ENCODE measurements at places on chromosomes 12 and 14.

DNA sequence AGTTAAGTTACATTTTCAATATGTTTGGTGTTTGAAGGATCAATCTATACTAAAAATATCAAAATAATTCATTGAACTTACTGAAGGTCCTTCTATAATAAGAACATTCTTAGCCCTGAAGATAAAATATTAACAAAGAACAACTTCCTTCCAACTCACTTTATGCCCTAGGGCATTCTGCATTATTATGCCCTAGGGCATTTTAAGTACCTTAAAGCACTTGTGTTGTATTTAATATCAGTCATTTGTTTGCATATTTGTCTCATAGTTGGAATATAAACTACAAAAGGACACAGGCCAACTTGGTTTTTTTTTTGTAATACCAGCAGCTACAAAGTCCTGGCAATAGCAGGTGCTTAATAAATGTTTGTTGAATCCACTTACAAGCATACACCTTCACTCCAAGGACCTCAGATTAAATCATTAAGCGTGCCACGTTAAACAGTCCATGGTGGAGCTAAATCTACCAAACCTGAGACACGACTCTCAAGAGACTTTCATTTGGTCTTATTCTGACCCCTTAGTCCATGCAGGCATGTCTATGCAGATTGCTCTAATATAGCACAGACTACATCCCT is 50.7 kb downstream of the EPS8 start:
- DNase-seq: no peak

GRCh38 chr14:104146651-104147345 is 8.4 kb downstream of the KIF26A start:
- DNase-seq: no peak

DNA sequence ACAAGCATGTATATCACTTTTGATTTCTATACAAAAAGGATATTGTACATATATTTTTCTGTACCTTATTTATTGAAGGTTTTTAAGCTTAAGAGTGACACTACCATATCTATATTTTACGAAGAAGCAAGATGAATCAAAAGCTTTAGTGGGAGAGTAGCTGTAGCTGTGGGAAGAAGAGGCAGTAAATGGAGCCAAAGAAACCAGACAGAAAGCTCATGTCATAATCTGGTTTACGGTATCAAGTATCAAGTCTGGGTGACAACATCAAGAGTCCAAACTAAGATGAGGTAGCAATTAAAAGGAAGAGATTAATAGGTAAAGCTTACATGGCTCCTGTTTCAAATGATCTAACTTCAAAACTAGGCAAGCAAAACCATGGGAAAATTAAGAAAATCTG is 54.8 kb downstream of the CEP83 start:
- DNase-seq: no peak

- DNase-seq: no peak
Measured at GRCh38 chr14:77878783-77879182, 78.9 kb downstream of the ADCK1 start.

DNA sequence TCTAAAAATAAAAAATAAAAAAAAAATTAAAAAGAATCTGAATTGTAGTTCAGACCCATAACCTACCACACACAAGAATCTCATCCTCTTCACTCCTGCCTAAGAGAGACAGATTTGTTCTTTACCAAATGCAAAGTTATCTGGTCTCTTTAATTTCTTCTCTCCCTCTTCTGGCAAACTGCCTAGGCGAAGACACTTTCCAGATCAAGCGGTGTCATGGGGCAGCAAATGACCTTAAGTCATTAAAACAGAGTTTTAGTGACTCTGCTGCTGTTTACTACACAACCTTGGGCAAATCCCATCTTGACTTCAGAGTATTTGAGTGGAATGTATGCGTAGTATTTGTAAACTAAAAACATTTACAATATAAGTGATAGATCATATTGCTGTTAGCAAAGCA is 60.9 kb upstream of the NID2 start:
- DNase-seq: no peak

DNA sequence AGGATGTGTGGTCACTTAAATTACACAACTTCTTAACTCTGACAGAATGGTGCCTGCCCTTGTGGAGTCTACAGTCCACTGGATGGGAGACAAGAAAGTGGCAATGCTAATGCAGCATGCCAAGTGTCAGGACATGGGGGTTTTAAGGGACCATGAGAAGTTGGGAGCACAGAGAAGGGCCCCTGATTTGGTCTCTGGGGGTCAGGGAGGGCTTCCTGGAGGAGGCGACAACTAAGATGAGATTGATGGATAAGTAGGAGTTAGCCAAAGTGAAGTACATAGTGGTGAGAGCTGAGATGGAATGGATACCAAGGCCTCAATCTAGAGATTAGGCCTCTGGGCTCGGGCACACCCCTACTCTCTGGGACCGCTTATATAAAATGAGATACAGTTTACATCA is 236.7 kb downstream of the CHST11 start:
- DNase-seq: no peak

DNA sequence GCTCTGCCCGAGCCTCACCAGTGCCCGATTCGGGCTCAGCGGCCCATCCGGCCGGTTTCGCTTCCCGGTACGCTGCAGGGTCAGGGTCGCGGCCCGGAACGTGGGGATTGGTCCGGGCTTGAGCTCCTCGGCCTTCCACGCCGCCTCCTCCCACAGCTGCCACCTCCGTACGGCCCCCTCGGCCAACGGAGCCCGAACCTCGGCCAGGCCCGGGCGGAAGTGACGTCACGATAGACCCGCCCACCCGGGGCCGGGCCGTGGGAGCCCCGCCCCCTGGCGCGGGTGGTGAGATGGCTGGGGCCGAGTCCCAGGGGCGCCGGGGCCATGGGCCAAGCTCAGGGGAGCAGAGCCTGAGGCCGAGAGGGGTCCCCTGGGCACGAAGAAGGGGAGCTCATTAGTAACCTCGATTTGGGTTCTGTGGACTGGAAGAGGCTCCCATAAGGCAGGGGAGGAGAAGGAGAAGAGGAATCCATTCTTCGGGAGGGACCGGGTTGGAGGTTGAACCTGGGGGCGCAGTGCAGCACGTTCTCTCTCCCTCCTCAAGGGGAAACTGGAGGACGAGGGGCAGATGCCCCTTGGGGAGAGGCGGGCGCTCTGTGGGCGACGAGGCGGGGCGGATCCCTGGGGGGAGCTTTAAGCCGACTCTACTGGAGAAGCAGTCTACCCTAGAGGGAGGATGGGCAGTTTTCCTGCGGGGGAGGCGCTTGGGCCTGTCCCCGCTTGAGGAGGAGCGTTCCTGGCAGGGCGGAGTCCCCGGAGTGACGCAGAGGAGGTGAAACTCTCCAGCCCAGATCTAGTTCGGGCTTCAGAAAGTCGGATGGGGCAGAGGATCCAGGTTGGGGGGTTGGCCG is at the start of gene MLF2:
Gene MLF2, minus strand, starts transcription at position 221 of the 851 bp plus-strand sequence. CDS start 807 bp downstream, outside the sequence.
- peak; percentile 92 for DNase-seq

- no peak for DNase-seq
Measured at GRCh38 chr12:127360580-127360979, 906.4 kb upstream of the TMEM132C start.

GRCh38 chr12:84857525-84858208 is 54.9 kb downstream of the SLC6A15 start:
- no peak for DNase-seq

- DNase-seq: no peak
Measured at GRCh38 chr12:115922952-115923564, 354.4 kb downstream of the MED13L start.

GRCh38 chr12:89619764-89620163 is 88.9 kb downstream of the ATP2B1 start:
- no peak for DNase-seq

DNA sequence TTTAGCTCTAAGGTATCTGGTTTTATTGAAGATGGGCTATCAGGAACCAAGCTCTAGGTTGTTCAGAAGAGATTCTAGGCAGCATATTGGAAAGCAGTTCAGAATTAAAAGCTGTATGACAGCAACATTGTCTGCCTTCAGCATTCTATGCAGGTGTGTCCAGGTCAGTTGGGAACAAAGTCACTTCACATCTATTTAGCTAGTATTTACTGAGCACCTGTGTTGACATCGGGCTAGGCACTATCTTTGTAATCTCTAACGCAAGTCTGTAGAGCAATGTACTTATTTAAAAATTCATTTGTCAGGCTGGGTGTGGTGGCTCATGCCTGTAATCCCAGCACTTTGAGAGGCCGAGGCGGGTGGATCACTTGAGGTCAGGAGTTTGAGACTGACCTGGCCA is 6.8 kb upstream of the EID3 start:
- no peak for DNase-seq

DNA sequence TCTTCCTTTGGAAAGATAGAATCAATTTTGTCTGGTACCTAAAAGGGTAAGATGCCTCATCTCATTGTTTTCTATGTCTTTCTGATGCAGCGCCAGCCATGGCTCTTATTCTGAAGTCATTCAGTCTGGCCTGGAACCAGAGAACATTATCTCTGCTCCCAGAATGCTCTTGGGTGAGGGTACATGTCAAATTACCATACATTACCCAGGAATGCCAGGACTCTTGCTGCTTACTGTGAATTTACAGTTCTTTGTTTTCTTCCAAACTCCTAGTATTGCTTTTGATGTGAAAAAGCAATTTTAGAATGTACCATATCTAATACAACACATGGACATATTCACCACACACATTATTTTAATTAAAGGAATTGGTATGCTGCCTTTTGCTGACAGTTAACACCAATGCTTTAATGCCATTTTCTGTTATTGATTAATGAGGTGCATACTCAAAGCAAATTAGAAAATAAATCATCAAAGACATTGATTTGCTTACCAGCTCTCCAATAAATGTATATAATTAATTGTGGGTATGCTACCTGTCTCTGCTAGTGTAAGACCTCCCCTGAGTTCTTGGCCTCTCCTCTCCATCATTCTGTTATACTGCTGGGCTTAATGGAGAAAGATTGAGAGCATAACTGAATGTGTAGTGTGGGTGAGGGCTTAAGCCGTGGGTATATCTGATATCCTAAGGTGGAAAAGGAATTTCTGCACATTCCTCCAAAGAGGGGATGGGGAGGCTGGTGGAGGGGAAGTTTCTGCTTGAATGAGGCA is 337.7 kb downstream of the C12orf75 start:
- DNase-seq: no peak

GRCh38 chr12:130873825-130874224 is 2.0 kb downstream of the RAN start:
- DNase-seq: no peak

GRCh38 chr14:72128629-72129028 is 196.4 kb downstream of the RGS6 start:
- no peak for DNase-seq

- no peak for DNase-seq
Measured at GRCh38 chr12:98343002-98343567, 172.3 kb upstream of the TMPO start.

- no peak for DNase-seq
Measured at GRCh38 chr12:14216405-14217294, 148.8 kb upstream of the ATF7IP start.

DNA sequence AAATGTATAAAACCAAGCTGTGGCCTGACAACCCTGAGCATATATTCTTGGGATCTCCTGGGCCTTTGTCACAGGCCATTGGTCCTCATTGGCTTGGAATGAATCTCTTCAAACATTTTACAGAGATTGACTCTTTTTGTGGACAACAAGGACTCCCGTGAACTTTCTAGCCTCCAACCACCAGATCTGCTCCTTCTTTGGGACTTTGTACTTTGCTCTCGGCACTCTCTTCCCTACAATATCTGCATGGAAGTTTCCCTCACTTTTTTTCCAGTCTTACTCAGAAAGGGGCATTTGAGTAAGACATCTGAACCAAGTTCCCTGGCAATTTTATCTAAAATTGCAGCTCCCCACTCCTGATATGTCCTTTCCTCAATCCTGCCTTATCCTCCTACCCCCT is 158.8 kb downstream of the PHLDA1 start:
- DNase-seq: no peak

DNA sequence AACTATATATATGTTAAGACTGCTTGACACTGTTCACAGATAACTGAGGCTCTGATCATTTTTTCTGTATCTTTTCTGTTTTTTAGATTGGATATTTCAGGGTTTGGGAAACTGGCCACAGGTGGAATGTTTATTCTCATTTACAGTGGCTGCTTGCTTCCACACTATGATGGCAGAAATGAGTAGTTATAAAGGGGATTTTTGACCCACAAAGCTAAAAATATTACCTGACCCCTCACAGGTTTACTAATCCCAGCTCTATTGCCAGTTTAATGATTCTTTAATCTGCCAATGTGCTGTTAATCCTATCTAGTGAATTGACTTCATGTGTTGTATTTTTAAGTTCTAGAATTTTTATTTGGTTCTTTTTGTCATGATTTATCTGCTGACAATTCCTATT is 29.6 kb downstream of the ACADS start:
- DNase-seq: no peak

DNA sequence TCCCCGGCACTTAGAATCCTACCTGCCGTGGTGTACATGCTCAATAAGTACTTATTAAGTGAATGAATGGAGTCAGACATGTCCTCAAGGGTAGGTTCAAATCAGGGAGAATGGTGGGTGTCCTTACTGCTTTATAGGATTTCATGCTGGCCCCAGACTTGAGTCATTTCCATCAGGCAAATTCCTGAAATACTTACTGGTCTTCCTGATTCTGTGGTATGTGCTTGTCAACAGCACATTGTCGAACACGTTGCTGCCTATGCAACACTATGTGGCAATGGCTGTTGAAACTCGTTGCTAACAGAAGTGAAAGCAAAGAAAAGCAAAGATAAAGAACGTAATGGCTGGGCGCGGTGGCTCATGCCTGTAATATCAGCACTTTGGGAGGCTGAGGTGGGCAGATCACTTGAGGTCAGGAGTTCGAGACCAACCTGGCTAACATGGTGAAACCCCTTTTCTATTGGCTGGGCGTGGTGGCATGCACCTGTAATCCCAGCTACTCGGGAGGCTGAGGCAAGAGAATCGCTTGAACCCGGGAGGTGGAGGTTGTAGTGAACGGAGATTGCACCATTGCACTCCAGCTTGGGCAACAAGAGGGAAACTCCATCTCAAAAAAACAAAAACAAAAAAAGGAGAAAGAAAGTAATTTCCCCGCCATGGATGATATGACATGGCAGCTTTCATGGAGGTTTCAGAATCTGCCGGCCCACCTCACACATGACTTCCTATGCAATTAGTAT is 214.9 kb downstream of the ZFP36L1 start:
- no peak for DNase-seq

DNA sequence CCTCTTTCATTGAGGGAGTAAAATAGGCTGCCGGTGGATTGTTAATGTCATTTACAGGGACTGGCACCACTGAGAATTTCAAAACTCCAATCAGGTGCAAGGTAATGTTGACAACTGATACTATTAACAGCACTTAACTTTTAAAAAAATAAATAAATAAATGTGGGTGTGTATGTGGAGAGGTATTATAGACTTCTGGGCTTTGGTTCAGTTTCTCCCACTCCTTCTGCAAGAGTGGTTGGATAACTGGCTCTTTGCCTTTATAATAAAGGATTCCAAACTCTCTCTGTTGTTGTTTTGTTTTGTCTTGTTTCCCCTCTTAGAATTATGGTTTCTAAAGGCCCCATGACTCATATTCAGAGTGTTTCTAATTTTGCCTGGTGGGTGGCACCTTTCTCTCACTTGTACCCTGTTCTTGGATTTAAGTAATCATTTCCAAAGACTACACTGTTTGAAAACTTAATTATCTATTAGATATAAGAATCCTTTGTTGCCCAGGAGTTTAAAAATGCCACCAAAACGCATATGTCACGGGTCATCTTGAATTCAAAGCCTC is 151.6 kb upstream of the ARID2 start:
- DNase-seq: no peak
